ENCODE measurements at places on chromosomes 2 and 18. TPM values are rescaled to one million over a fixed set of nuclear protein-coding genes. Genes with fewer than 3 reads are reported as not detected.

DNA sequence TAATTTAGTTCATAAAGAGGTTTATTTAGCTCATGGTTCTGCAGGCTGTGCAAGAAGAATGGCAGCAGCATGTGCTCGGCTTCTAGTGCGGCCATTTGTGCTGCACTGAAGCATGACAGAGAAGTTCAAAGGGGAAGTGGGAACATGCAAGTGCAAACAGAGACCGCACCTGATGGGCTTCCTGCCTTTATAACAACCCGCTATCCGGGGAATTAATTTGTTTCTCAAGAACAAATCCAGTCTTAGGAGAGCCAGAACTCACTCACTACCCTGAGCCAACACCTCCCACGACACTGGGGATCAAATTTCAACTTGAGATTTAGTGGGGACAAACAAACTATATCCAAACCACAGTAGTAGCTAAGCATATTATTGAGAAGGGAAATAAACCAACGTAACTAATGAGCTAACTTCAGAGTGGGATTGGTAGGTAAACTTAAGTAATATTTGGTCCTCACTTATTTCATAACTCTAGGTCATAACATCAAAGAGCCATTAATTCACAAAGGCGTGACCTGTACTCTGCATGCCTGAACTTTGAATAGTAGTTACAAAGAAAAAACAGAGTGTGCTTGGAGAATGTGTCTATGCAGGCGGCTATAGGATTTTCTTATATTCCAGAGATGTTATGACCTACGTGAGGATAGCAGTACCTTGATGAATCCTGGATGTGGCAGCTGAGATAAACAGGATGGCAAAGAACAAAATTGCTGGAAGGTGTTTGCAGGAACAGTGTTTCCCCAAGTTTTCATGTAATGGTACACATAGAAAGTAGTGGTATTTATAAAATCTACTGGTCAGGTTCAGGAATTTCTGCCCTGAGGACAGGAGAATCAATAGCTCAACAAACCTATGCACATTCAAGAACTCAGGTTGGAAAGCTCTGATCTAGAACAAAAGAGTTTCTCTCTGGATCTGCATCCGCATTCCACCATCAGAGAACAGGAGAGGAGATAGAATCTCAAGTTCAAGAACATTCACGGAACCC is 845.9 kb upstream of the ID2 start:
- no peak for DNase-seq
- H3K27ac ChIP-seq: no peak overlapping the region
- H3K36me3 ChIP-seq: no peaks in the 10 kb centered on the region
- no peak overlapping the region for H3K4me3 ChIP-seq
- no peaks in the 10 kb centered on the region for H3K4me1 ChIP-seq

The UNC80 gene
- total RNA-seq: not detected

GRCh38 chr2:239180526-239181073 is 220.2 kb downstream of the HDAC4 start:
- H3K4me1 ChIP-seq: no peaks in the 10 kb centered on the region
- H3K4me3 ChIP-seq: no peak overlapping the region
- H3K27me3 ChIP-seq: no peaks in the 10 kb centered on the region
- peaks cover 83% of the 10 kb centered on the region for H3K36me3 ChIP-seq
- H3K27ac ChIP-seq: no peak overlapping the region

The NDUFS1 gene
- total RNA-seq: 79.8 TPM

DNA sequence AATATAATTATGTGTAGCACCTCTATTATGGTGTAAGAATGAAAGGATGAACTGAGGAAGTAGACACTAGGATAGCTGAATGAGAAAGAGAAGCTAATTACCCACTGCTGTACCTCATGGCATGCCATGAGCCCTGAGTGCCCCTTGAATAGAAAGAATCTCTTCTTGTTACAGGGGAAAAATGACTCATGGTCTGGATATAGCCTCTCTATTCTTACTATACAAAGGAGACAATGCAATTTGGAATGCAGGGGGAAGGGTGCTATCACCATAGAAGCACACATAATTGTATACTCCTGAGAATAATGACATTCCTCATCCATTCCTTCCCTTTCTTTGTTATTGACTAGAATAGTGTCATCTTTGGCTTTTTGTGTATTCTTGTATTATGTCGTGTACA is 385.2 kb downstream of the CDH7 start:
- no peaks in the 10 kb centered on the region for H3K4me1 ChIP-seq
- no peak overlapping the region for H3K27ac ChIP-seq
- H3K36me3 ChIP-seq: no peaks in the 10 kb centered on the region
- no peak overlapping the region for H3K4me3 ChIP-seq
- no peak for DNase-seq

- no peaks in the 10 kb centered on the region for H3K36me3 ChIP-seq
- H3K4me1 ChIP-seq: no peaks in the 10 kb centered on the region
- H3K27me3 ChIP-seq: no peaks in the 10 kb centered on the region
Measured at GRCh38 chr2:145777297-145777696, 1257.4 kb upstream of the ZEB2 start.

The CTAGE1 gene
- total RNA-seq: not detected

- no peak overlapping the region for H3K4me3 ChIP-seq
- H3K27ac ChIP-seq: no peak overlapping the region
- no peak for DNase-seq
- H3K27me3 ChIP-seq: no peaks in the 10 kb centered on the region
- no peaks in the 10 kb centered on the region for H3K4me1 ChIP-seq
Measured at GRCh38 chr18:46632401-46633071, 24.5 kb downstream of the LOXHD1 start.

- peaks cover 17% of the 10 kb centered on the region for H3K4me1 ChIP-seq
- peaks cover 26% of the 10 kb centered on the region for H3K27me3 ChIP-seq
- H3K27ac ChIP-seq: no peak overlapping the region
- H3K4me3 ChIP-seq: no peak overlapping the region
- H3K36me3 ChIP-seq: no peaks in the 10 kb centered on the region
Measured at GRCh38 chr18:11747731-11748130, 58.7 kb downstream of the GNAL start.

The PDCD1 gene
- 1.1 TPM for total RNA-seq

GRCh38 chr2:86397986-86398385 is 43.2 kb upstream of the KDM3A start:
- no peak for DNase-seq
- H3K36me3 ChIP-seq: no peaks in the 10 kb centered on the region
- H3K27me3 ChIP-seq: no peaks in the 10 kb centered on the region
- H3K27ac ChIP-seq: no peak overlapping the region

GRCh38 chr2:26562811-26563645 is 78.1 kb downstream of the CIB4 start:
- peaks cover 8% of the 10 kb centered on the region for H3K4me1 ChIP-seq
- peak overlapping the region; percentile 0 for H3K4me3 ChIP-seq
- peak; percentile 54 for DNase-seq
- no peak overlapping the region for H3K27ac ChIP-seq
- peaks cover 99% of the 10 kb centered on the region for H3K27me3 ChIP-seq

GRCh38 chr2:71327916-71328315 is 3.7 kb upstream of the ZNF638 start:
- DNase-seq: no peak
- no peaks in the 10 kb centered on the region for H3K27me3 ChIP-seq
- H3K4me3 ChIP-seq: no peak overlapping the region
- no peak overlapping the region for H3K27ac ChIP-seq
- peaks cover 7% of the 10 kb centered on the region for H3K4me1 ChIP-seq

The DIPK1C gene
- not detected for total RNA-seq

The LOXHD1 gene
- 0.52 TPM for total RNA-seq

GRCh38 chr2:222701721-222702131 is 30.3 kb downstream of the MOGAT1 start:
- no peaks in the 10 kb centered on the region for H3K4me1 ChIP-seq
- H3K4me3 ChIP-seq: no peak overlapping the region
- no peaks in the 10 kb centered on the region for H3K36me3 ChIP-seq
- H3K27ac ChIP-seq: no peak overlapping the region
- no peak for DNase-seq

GRCh38 chr2:207704078-207704477 is 7.4 kb upstream of the CCNYL1 start:
- no peak overlapping the region for H3K4me3 ChIP-seq
- H3K4me1 ChIP-seq: no peaks in the 10 kb centered on the region
- no peaks in the 10 kb centered on the region for H3K27me3 ChIP-seq
- H3K27ac ChIP-seq: no peak overlapping the region

The IL36B gene
- total RNA-seq: not detected

The SULT1C2 gene
- 5.4 TPM for total RNA-seq

GRCh38 chr2:74414881-74415761 is 6.3 kb downstream of the C2orf81 start:
- no peak for DNase-seq
- no peaks in the 10 kb centered on the region for H3K27me3 ChIP-seq
- H3K4me1 ChIP-seq: peaks cover 20% of the 10 kb centered on the region
- H3K4me3 ChIP-seq: peak overlapping the region; percentile 44

The UCN gene
- total RNA-seq: 2.6 TPM

DNA sequence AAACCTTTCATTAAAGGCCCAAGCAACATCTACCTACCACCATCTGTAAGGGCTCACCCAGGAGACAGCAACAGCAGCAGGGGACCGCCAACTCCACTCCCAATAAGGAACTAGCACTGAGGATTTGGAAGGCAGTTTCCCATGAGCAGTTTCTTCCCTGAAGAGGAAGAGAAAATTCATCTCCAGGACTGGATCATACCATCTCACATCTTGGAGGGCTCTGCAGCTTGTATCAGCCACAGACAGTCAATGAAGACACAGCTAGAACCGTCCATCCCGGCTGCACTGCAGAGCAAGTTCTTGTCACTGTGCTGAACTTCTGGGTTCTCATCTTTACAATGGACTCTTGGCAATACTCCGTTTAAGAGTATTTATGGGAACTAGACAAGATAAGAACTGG is 2.8 kb upstream of the GYPC start:
- DNase-seq: no peak
- peaks cover 13% of the 10 kb centered on the region for H3K4me1 ChIP-seq
- H3K27me3 ChIP-seq: no peaks in the 10 kb centered on the region
- no peak overlapping the region for H3K27ac ChIP-seq

DNA sequence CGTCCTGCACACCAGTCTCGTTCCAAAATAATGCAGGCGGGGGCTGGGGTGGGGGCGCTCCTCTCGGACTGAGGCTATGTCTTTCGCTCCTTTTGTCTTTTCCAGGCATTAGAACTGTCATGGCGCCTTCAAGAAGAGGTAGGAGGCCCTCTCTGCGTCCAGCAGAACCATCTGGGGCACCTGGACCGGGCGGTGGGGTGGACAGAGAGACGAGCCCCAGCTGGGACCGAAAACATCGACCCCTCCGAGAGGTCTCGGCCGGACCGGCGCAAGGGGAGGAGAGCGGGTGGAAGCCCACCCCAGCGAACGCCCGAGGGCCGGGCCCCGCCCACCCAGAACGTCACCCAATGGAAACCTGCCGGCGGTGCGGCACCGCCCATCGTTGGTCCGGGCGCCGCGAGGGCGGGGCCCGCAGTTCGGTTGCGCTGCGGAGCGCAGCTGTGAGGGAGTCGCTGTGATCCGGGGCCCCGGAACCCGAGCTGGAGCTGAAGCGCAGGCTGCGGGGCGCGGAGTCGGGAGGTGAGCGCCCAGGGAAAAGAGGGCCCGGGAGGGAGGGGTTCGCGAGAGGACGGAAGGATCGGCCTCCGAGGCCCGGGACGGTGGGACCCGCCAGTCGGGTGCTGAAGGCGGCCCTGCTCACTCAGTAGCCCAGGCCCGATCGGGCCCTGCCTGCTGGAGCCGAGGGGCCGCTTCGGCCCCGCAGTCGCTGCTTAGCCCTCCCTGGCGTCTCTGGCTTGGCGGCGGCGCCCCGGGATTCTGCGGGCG is at the start of gene NRBP1:
NRBP1 (plus strand) TSS at position 419 of the 765 bp plus-strand sequence. CDS start 4,643 bp downstream, outside the sequence.
- H3K36me3 ChIP-seq: peaks cover 4% of the 10 kb centered on the region
- no peaks in the 10 kb centered on the region for H3K27me3 ChIP-seq
- peak within 1 kb of the TSS; percentile 99 for H3K27ac ChIP-seq
- DNase-seq: peak; percentile 98
- peaks cover 35% of the 10 kb centered on the region for H3K4me1 ChIP-seq

The PLGLB1 gene
- total RNA-seq: 2.6 TPM

The CHRNG gene
- not detected for total RNA-seq
